ENCODE measurements at places on chromosomes 1 and 21. TPM values are rescaled to one million over a fixed set of nuclear protein-coding genes. Genes with fewer than 3 reads are reported as not detected.

The ZNF692 gene
- 52.7 TPM for total RNA-seq

The DNAJC28 gene
- 5.8 TPM for total RNA-seq

DNA sequence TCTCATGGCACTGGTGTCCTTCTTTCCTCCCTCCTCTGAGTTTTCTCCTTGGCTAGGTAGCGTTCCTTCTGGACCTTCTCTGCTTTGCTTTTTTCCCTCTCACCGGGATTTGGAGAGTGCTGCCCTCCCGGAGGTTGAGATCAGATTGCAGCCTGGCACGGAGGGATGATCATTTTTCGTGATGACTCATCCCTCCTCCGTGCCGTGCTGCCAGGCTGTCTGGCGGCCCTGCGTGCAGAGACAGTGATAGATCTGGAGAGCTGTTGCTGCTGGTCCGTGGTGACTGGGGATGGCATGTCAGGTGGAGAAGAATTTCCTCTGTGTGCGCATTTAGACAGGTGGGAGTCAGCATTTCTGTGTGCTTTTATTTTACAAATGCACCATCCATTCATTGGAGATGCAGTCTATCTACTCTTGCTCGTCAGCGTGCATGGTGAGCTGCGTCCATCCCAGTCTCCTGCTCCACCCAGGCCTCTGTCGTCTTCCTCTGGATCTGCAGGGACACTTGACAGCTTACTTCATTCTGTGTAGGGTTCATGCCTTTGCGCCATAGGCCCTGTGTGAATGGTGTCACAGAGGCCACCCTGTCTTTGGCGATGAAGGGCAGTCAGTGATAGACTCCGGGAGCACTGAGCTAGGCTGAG is 104.4 kb downstream of the PCBP3 start:
- DNase-seq, result no peak
- H3K4me1 ChIP-seq, result no peaks in the 10 kb centered on the region
- no peaks in the 10 kb centered on the region for H3K36me3 ChIP-seq

The LRRC71 gene
- not detected for total RNA-seq

DNA sequence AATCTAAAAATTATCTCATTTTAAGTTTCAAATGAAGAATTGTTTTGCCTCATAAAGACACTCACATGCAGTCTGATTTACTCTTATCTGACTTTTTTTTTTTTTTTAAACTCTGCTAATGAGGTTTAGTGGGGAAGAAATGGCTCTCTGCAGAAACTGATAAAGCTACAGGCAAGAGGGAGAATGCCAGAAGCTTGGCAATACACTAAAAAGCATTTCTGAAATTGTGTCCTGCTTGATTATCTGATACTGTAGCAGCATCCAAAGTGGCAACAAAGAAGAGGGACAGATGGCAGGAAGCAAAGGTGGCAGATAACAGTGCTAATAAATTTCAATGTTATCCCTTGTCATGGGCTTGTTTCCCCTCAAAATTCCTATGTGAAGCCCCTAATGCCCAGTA is 1744.9 kb downstream of the NCAM2 start:
- H3K36me3 ChIP-seq, result no peaks in the 10 kb centered on the region
- no peak overlapping the region for H3K27ac ChIP-seq
- no peaks in the 10 kb centered on the region for H3K27me3 ChIP-seq
- H3K4me3 ChIP-seq, result no peak overlapping the region
- DNase-seq, result no peak

- H3K4me3 ChIP-seq, result no peak overlapping the region
- no peaks in the 10 kb centered on the region for H3K4me1 ChIP-seq
- no peaks in the 10 kb centered on the region for H3K36me3 ChIP-seq
- H3K27ac ChIP-seq, result no peak overlapping the region
- H3K27me3 ChIP-seq, result no peaks in the 10 kb centered on the region
- DNase-seq, result peak; percentile 52
Observed at GRCh38 chr1:170494369-170494768, 37.6 kb upstream of the GORAB start.

- H3K27me3 ChIP-seq, result peaks cover 41% of the 10 kb centered on the region
- DNase-seq, result no peak
- no peak overlapping the region for H3K4me3 ChIP-seq
- H3K27ac ChIP-seq, result no peak overlapping the region
- H3K36me3 ChIP-seq, result no peaks in the 10 kb centered on the region
Observed at GRCh38 chr1:25472471-25472870, 41.8 kb downstream of the MACO1 start.

The CD1B gene
- not detected for total RNA-seq
